ENCODE measurements at places on chromosomes 11 and 22. TPM values are rescaled to one million over a fixed set of nuclear protein-coding genes. Genes with fewer than 3 reads are reported as not detected.

DNA sequence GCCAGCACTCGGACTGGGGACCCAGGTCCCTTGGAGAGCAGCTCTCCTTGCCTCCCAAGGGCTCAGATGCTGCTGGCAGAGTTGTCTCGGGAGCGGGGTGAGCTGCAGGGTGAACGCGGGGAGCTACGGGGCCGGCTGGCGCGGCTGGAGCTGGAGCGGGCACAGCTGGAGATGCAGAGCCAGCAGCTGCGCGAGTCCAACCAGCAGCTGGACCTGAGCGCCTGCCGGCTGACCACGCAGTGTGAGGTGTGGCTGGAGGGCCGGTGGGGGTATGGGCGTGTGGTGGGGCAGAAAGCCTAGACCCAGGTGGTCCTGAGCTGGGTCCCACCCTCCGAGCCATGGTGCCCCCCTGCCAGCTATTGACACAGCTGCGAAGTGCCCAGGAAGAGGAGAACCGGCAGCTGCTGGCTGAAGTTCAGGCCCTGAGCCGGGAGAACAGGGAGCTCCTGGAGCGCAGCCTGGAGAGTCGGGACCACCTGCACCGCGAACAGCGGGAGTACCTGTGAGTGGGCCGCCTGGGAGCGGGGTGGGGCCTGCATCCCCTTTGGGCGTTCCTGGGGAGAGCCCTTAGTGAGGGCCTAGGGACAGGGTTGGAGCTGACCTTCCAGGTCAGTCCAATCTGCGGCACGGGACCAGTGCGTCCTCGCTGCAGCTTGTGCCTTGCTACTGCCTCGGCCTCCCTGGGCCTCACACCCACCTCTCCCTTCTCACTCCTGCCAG lies 5.8 kb upstream of the RPS6KA4 start:
- no peak for DNase-seq

DNA sequence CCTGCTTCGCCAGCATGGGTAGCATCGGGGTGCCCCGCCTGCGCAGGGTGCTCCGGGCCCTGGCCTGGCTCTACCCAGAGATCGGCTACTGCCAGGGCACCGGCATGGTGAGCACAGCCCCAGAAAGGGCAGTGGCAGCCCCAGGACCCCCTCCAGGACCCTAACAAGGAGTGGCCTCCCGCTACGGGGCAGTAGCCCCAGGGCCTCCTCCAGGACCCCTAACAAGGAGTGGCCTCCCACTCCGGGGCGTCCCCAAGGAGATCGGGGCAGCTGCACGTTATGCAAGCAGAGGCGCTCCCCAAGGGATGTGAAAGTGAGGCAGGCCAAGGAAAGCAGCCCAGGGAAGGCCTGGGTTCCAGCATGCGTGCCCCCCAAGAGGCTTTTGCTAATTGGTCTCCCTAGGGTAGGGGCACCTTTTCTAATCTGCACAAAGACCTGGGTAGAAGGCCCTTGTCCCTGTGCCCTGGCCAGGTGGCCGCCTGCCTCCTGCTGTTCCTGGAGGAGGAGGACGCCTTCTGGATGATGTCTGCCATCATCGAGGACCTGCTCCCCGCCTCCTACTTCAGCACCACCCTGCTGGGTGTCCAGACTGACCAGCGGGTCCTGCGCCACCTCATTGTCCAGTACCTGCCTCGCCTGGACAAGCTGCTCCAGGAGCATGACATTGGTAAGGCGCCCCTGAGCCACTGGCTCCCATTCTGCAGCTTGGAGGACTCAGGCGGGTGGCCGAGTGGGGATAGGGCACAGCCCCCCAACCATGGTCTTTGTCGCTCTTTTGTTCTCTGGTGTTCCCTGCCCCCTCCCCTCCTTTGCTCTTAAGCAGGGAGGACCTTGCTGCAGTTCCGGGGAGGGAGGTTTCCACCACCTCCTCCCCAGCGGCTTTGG lies 35.0 kb downstream of the SGSM3 start:
- peak; percentile 57 for DNase-seq

DNA sequence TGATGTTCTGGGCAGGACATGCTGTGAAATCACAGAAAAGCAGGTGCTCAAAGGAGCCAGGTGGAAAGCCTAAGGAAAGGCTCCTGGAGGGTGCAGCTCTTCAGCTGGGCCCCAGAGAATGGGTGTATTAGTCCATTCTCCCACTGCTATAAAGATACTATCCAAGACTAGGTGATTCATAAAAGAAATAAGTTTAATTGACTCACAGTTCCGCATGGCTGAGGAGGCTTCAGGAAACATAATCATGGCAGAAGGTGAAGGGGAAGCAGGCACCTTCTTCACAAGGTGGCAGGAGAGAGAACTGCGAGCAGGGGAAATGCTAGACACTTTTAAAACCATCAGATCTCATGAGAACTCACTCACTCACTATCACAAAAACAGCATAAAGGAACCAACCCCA lies 43.1 kb upstream of the DEUP1 start:
- DNase-seq = no peak

The SCGB1D2 gene
- total RNA-seq = not detected

DNA sequence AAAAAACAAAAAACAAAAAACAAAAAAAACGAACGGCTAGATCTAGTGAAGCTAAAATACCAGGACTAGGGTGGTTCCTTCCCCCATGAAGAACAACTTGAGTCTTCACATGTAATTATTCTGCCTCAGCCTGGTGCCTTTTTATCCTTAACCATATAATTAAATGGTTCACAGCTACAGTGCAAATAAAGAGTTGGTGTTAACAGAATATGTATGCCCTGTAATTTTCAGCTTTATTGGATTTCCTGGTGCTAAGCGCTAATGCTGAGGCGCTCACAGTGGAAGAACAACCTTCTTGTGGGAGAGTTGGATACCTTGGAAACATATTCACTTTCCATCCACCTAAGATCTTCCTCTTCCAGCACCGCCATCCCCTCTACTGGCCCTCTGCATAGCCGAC lies 158.5 kb upstream of the SORL1-AS1 start:
- no peak for DNase-seq

GRCh38 chr11:26626346-26626745 lies 54.3 kb upstream of the MUC15 start:
- no peak for DNase-seq

GRCh38 chr11:134413043-134413825 lies 1.2 kb upstream of the B3GAT1 start:
- peak; percentile 47 for DNase-seq

The PIK3IP1 gene
- total RNA-seq = 58.5 TPM

GRCh38 chr11:64382586-64382985 lies 23.6 kb downstream of the RPS6KA4 start:
- DNase-seq = no peak

GRCh38 chr11:72589802-72590761 lies 84.1 kb downstream of the PDE2A start:
- no peak for DNase-seq

The RFPL1 gene
- not detected for total RNA-seq

DNA sequence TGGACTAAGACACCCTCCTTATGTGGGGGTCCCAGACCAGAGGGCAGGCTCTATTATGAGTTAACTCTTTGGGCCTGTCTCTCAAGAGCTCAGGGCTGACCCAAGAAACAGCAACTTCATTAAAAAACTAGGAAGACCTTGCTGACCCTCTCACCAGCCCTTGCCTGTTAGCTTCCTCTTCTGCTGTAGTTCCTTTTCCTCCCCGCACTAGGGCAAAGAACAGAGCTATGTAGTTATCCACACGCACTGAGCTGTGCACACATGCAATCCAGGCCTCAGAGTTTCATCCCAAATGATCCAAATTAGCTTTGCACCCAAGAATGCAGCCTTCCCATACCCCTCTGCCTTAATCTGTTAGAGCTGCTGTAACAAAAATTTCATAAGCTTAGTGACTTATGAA lies 539.6 kb upstream of the CADM1 start:
- no peak for DNase-seq

All from sciatic nerve (tissue), 2 donors.